Activated naive CD4-positive, alpha-beta T cell (primary cell): ENCODE measurements at places on chromosomes 6 and 20.

- no peak for DNase-seq
Observed at GRCh38 chr20:11832397-11832796, 85.3 kb upstream of the BTBD3 start.

DNA sequence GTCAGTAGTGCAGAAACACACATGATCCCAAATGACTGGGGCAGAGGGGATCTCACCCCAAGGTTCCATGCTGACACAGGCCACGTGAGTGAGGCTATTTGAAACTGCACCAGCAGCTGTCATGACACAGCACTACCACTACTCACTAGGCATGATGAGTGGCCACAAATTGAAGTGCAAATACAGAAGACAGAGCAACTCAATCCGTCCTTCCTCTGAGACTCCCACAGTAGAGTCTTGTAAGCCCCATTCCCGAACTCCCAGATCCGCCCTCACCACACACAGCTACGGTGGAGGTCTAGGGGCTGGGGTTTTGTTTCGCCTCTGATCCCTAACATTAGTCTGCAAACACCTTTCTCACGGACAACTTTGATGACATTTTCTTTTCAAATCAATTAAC is 113.3 kb upstream of the NUP153 start:
- no peak for DNase-seq

- DNase-seq = no peak
Observed at GRCh38 chr20:35903843-35904242, 50.5 kb downstream of the SCAND1 start.

- no peak for DNase-seq
Observed at GRCh38 chr6:1348675-1349074, 36.8 kb downstream of the FOXQ1 start.

DNA sequence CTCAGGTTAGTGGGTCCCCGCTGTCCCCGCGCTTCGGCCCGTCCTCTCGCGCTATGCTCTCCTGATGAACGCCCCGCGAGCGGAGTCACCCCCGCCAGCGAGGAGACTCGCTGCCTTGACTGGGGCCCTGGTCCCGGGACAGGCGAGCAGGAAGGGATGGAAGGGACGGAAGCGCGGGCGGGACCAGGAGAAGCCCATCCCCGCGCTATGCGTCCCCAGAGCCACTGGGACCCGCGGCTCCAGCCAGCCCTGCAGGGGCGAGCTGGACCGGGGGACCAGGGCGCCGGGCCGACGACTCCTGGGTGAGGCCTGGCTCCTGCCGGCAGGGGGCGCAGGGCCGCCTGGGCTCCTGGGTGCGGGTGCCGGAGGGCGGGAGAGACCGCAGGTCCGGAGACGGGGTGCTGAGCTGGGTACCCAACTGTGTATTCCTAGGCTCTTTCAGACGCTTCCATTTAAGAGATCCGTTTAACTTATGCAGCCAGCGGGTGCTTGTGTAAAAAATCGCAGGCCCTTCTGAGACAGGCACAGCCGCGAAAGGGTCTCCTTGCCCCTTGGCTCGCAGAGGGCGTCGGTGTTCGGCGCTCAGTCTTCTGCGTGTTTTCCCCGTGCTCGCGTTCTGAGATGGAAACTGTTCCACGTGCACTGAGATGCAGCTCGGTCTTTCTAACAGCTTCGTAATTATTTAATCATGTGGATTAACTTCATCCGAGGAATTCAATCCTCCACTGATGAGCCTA is 580 bp upstream of the SYCP2 start:
- DNase-seq = peak; percentile 46

- no peak for DNase-seq
Observed at GRCh38 chr6:129786548-129786947, 74.6 kb downstream of the TMEM244 start.

- no peak for DNase-seq
Observed at GRCh38 chr20:48191200-48191599, 405.9 kb upstream of the SULF2 start.

DNA sequence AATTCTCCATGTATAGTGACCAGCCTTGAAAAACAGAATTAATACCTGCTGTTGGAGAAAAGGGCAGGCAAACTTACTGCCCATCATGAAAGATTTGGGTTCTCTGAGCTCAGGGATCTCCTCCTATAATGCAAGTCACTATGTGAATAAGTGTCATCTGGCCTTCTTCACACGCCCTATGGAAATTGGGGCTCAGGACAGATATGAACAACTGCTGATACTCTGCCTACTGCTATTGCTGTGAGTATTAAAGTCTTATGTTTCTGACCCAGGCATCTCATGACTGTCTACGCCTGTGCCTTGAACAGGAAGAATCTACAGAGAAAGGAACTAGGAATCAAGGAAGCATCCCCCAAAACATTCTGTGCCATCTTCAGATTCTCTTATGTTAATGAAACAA is 226.1 kb downstream of the SOD2 start:
- DNase-seq = no peak

DNA sequence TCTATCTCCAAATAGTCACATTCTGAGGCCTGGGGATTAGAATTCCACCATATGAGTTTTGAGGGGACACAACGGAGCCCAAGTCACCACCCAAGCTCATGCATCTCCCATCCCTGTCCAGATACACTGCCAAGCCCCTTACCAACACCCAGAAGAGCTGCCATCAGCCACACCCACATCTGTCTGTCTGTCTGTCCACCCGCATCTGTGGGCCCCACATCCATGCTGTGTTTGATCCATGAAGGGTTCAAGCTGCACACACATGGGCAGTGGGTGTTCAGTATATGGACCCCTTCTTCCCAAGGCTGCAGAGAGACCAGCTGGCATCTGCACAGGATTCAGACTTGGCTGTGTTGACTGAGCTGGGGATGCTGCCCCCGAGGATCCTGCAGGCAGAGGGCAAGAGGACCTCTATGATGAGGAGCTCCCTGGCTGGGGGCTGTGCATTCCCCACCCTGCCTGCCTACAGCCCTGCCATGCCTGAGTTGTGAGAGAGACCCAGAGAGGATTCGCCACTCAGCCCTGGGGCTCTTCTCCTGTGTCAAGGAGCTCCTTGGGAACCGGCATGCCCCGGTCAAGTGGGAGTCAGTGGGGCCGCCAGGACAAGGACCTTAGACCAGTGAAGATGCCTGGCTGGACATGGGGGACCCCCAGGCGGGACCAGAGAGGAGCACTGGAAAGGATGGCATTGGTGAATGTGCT is 206.4 kb downstream of the SYNDIG1 start:
- DNase-seq = no peak

DNA sequence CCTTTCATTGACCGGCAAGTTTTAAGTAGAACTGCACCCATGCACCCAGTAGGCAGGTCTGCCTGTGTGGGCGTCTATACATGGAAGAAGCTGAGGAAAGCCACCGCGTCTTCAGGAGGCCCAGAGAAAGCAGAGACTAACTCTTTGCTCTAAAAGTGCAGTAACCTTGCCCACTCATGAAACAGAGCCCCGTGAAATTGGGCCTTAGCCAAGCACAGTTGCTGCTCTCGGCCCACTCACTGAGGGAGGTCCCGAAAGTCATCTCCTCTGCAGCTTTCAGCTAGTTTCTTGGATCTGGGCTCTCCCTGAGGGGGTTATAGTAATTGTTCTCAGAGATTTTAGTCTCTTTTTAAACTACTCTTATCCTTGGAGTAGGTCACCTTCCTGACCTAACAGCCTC is 74.0 kb upstream of the SYNJ2 start:
- no peak for DNase-seq
